A549 treated with RU486 at 1 μM for 4 hours (cell line): ENCODE measurements at places on chromosomes 13 and 19. TPM values are rescaled to one million over a fixed set of nuclear protein-coding genes. Genes with fewer than 3 reads are reported as not detected.

FUT1 gene
- 0.06 to 0.13 TPM (median 0.07 TPM) in 5 replicates for total RNA-seq

TMEM59L gene
- total RNA-seq: 3.8 to 6.7 TPM (median 5.8 TPM) in 5 replicates

CEBPG gene
- 28.2 to 42.1 TPM (median 40.4 TPM) in 5 replicates for total RNA-seq

SULT2B1 gene
- total RNA-seq: 14.1 to 20.7 TPM (median 15.9 TPM) in 5 replicates

TNPO2 gene
- 27.4 to 35.2 TPM (median 32.5 TPM) in 5 replicates for total RNA-seq

TTYH1 gene
- 0.28 to 0.31 TPM in 2 of 5 replicates, not detected in the others for total RNA-seq

ZNF45 gene
- 10.1 to 12.5 TPM (median 11.8 TPM) in 5 replicates for total RNA-seq
